ENCODE measurements at places on chromosomes 11 and 22.

- DNase-seq, result no peak
Measured at GRCh38 chr22:45131749-45132148, 32.0 kb upstream of the NUP50 start.

DNA sequence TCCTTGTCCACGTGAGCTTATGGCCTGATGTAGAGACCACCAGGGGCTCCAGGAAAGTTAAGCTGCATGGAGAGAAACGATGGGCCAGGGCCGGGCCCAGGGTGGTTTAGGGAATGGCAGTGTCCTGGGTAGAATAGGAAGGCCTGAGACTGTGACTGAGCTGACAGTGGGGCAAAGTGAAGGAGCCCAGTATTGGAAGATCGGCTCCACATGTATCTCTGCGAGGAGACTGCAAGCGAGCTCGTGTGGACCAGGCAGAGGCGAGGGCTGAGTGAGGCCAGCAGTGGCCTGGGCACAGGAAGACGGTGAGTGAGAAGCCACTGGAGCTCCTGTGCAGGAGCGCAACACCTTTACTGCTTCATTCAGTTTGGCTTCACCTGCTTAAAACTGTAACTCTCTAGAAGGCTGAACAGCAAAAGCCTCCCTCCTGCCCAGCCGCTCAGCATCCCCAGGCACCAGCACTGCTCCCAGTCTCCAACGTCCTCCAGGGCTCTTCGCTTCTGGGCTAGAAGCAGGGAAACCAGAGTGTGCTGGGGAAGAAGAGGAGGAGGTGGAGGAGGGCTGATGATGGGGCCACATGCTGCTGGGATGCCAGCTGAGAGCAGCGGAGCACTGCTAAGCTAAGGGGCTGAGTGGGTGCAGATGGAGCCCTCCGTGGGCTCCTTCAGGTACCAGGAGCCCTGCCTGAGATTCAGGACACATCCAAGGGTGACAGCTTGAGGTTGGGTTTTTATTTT is 13.5 kb downstream of the TCIRG1 start:
- no peak for DNase-seq

- DNase-seq, result no peak
Measured at GRCh38 chr11:113204280-113204679, 110.1 kb upstream of the TTC12 start.

GRCh38 chr22:23053912-23054530 is 16.3 kb upstream of the GNAZ start:
- DNase-seq, result no peak

DNA sequence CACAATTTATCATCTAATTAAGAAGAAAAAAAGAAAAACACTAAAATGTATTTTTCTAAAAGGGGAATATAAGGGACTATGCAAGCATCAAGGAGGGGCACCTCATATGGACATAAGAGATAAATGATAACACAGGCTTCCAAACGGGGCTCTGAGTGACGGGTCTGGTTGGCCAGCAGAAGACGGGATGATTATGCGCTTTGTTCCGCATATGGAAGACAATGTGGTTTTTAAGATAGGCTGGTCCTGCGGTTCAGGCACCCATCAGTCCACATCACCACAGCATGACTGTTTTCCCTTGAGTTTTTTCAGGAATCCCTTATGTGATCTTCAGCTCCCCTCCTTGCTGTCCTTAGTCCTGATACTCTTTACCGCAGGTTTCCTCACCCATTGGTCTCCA is 404.6 kb downstream of the OPCML start:
- DNase-seq, result no peak

GRCh38 chr11:17395554-17395961 is 7.1 kb upstream of the KCNJ11 start:
- DNase-seq, result no peak

GRCh38 chr11:14269692-14270573 is 89.0 kb downstream of the RRAS2 start:
- DNase-seq, result no peak

GRCh38 chr11:76380159-76380976 is 564 bp downstream of the THAP12 start:
- peak; percentile 53 for DNase-seq

GRCh38 chr11:35466058-35466457 is 46.7 kb upstream of the SLC1A2 start:
- DNase-seq, result no peak

GRCh38 chr22:24855794-24856193 is 49.8 kb downstream of the SGSM1 start:
- DNase-seq, result no peak

Measured in iPS-NIHi11 (cell line).